ENCODE measurements at places on chromosomes 2 and 18.

DNA sequence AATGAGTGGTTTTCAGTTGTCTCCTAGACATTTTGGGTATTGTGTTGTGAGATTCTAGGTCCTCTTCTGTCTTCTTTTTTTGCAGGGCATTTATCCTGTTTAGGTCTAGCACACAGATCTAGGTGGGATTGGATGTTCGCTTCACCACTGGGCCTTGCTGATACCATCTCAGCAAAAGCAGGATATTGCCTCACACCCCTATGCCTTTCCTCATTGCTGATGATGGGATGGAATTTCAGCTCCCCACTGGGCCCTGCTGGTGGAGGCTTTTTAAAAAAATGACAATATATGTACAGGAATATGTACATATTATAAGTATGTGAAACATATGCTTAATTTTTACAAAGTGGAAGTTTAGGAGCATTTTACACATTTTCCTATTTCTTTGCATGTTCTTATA, 5.4 kb upstream of the TOGARAM2 start:
- DNase-seq, result no peak

DNA sequence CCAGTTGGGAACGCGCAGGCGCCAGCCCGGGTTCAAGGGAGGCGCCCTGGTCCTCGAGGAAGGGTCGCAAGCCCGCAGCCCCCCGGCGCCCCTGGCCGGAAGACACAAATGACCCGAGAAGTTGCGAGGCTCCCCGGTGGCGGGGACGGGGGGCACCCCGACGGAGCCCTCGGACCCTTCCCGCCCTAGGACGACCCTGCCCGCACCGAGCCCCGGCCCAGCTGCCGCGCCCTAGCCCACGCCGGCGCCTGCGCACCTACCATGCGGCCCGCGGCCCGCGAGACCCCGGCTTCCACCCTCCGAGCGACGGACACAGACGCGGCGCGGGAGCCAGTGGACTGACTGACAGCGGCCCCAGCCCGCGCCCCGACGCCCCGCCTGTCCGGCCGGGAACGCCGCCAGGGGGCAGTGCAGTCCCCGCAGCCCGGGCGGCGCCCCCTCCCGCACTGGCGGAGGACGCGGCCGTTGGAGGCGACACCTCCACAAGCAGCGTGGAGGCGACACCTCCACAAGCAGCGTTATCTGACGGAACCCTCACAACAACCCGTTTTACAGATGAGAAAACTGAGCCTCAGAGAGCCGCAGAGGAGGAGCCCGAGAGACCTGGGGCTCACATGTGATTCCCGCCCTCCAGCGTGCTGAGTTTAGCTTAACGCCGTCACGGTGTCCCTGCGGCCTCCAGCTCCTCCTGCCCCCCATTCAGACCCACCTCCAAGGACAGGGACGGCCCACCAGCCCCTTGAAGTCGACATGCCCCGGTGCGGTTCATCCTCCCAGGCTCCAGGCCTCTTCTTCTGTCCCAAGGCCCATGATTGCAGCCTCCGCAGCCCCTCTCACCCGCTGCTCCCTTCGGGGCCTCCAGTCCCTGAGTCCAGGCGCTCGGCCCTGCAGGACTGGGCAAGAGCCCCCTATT, at the start of gene NMUR1:
Gene NMUR1, minus strand, starts transcription at position 347 of the 913 bp plus-strand sequence. Its CDS starts 84 bp downstream, at position 263.
- peak; percentile 59 for DNase-seq

- DNase-seq, result no peak
Observed at GRCh38 chr18:22465859-22466457, 48.2 kb upstream of the CTAGE1 start.

- no peak for DNase-seq
Observed at GRCh38 chr2:37472959-37473358, 128.5 kb downstream of the QPCT start.

DNA sequence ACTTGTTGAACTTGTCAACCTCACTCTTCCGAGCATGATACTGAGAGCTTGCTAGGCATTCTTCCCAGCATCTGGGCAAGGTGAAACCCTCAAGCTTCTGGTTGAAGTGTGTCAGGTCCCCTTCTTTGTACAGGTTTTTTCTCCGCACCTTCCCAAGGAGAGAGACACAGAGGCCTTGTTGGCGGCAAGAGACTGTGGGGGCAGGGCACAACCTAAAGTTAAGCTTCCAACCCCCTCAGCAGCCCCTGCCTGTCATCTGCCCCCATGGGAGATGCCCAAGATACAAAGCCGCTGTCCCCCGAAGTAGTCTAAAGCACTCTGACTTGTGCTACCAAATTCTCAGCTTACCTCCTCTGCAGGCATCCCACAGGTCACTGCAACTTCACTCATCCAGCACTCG, 64.9 kb downstream of the XDH start:
- DNase-seq, result no peak

- no peak for DNase-seq
Observed at GRCh38 chr2:186695081-186695756, 1.4 kb downstream of the FAM171B start.

DNA sequence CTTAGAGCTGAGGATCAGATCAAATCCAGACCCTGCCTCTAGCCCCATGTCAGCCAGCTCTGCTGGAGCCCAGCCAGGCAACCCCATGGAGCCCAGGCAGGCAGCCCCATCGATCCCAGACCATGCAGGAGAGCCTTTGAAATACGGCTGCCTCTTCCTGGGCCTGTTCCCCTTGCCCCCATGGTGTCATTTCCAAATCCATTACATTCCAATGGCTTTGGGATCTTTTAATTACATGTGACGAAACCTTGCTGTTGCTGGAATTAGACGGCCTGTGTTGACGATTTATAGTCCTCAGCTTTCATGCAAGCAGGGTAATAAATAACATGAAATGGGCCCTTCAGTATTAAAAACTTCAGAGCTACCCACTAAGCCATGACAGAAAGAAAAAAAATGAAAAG, 75.8 kb upstream of the SLC14A2 start:
- DNase-seq, result no peak

DNA sequence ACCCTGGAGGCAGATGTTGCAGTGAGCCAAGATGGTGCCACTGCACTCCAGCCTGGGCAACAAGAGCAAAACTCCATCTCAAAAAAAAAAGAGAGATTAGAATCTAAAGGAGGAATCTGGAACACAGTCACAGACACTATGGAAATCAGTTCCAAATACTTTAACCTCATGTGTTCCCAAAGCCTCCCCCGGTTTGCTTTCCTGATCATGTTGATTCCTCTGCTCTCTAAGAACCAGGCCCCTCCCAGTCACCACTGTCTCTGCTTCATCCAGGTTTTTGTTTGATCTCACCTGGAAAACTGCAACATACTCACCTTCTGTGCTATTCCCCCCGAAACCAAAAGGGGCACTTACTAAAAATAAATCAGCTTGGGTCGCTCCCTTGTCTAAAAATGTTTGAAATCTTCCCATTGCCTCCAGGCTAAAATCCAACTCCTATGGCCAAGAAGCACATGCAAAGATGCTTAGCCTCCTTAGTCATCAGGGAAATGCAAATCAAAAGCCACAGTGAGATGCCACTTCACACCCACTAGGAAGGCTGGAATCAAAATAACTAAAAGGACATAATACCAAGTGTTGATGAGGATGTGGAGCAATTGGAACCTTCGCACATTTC, 6.2 kb upstream of the NEU2 start:
- no peak for DNase-seq

GRCh38 chr2:226683196-226683595, 116.4 kb downstream of the IRS1 start:
- DNase-seq, result no peak

DNA sequence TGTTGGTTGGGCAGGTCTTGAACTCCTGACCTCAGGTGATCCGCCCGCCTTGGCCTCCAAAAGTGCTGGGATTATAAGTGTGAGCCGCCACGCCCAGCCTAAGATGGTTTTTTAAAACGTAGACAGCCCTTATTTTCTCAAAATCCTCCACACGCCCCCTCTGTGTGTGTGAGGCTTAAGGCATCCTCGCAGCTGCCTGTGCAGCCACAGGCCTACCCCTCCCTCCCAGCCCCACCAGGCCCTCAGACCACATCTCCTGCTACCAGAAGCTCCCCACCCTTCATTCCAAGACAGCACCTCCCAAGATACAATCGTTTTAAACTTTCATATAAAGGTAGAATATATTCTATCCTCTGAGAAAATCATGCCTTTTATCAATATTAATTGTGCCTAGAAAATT, 4.8 kb downstream of the ANO7 start:
- DNase-seq, result no peak

GRCh38 chr2:112784199-112785189, at the start of gene IL1A:
IL1A (minus strand) TSS chr2:112784493; CDS start chr2:112783770, 723 bp downstream.
- DNase-seq, result no peak

GRCh38 chr18:9494778-9495331, 19.5 kb downstream of the RALBP1 start:
- no peak for DNase-seq

DNA sequence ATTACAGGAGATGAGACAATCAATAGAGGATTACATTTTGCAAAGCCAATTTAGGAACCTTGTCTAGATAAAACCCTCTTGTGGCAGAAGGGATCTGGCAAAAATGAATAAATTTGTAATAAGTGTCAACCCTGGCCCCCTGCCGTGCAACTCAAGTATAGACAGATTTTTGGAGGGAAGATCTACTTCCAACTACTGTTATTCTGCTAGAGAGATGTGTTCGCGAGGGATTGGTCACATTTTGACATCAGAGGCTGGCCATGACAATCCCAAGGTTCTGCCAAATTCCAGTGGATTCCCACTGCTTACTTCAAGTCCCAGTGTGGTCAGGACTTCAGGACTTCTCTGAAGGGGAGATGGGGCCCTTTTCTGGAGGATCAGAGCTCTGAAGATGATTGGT, 192.6 kb downstream of the SH3RF3 start:
- DNase-seq, result no peak
